Fibroblast of skin of back (primary cell): ENCODE measurements at places on chromosomes 5 and 9.
A peak's percentile ranks its signal among the peaks of the same experiment; 100 is the strongest.

GRCh38 chr9:80866576-80867227 lies 822.6 kb downstream of the TLE1 start:
- peak; percentile 63 for DNase-seq

GRCh38 chr9:70639853-70640814 lies 225.7 kb upstream of the KLF9 start:
- DNase-seq = peak; percentile 62

GRCh38 chr5:145945620-145946111 lies 9.3 kb downstream of the SH3RF2 start:
- no peak for DNase-seq

- no peak for DNase-seq
Measured at GRCh38 chr5:1036504-1037122, 28.0 kb downstream of the NKD2 start.

DNA sequence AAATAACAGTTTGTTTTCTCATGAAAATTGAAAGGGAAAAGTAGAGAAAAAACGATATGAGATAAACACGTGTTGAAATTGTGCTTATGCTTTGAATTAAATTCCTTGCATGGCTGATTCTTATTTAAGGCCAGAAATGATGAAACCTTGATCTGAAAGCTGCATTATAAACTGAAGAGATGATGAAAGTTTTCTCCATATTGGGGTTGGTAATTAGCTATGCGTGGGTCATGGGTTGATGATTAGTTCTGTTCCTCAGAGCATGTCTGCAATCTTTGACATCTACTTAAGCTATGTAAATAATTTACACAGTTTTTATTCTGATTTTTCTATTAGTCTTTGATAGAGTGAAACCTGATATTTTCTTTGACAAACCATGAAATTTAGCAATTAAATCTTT lies 264.1 kb downstream of the CD180 start:
- no peak for DNase-seq

- no peak for DNase-seq
Measured at GRCh38 chr9:131274674-131275331, 1.5 kb downstream of the FAM78A start.

- DNase-seq = no peak
Measured at GRCh38 chr5:25393256-25393655, 748.5 kb upstream of the CDH10 start.

GRCh38 chr5:96885518-96886338 lies 9.4 kb downstream of the ERAP2 start:
- no peak for DNase-seq

- DNase-seq = peak; percentile 1
Measured at GRCh38 chr5:22889720-22890119, 36.6 kb upstream of the CDH12 start.

DNA sequence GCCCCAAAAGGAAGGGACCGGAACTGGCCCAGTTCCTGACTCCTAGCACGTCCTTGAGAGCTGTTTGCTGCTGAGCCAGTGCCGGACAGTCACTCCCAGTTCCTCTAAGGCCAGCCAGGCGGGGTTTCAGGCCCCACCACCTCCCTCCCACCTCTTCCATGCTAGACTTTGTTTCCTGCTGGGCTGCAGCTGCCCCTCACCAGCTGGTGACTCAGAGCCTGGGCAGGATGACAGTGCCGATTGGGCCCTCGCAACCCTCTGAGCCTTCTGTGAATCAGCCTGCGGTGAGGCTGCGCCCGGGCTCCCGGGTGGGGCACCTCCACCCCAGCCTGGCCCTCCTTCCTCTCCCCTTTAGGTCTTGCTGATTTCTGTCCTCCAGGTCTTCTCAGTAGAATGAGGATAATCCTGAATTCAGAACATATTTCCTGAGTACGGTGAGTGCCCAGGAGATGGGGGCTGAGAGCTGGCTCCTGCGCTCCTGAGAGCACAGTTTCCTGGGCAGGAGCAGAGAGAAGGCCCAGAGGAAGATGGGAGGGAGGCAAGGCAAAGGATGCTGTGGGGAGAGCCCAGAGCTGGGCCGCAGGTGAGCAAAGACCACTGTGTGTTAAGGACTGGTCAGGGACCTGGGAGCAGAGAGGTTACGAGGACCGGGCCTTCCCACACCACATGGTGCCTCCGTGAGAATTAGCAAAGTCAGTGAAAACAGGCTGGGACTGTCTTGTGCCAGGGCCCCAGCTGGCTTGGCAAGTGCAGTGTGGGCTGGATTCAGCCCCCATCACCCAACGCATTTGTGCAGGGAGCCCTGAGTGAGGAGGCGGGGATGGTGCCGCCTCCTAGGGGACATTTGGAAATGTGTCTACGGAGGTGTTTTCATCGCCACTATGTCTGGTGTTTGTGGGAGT lies 32.9 kb upstream of the STXBP1 start:
- DNase-seq = peak; percentile 99

DNA sequence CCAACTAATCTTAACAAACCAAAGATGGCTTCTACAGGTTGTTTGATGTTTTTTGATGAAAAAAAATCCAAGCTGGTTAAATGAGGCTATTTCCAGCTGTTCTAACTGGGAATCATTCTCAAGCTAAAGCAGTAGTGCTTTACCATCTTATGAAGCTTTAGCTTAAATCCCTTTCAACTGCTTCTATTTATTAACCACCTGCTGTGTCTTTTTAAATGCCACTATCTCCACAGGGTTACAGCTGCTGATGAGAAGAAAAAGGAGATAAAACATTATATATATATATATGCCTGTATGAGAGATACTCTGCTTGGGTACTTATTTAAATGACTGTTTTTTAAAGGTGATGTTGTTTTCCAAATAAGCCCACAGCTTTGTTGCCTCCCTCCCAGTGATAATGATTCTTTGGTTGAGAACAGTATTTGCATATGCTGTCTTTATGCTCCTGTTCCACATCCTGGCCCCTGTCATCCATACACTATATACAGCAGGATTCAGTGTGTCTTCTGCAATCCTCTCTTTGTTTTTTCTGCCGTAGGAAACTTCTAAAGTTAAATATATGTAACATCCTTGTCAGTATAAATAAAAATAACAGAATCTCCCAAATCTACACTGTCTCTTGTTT lies 164.0 kb downstream of the PAM start:
- DNase-seq = no peak

- no peak for DNase-seq
Measured at GRCh38 chr9:82192211-82192610, 203.6 kb downstream of the SPATA31D1 start.

DNA sequence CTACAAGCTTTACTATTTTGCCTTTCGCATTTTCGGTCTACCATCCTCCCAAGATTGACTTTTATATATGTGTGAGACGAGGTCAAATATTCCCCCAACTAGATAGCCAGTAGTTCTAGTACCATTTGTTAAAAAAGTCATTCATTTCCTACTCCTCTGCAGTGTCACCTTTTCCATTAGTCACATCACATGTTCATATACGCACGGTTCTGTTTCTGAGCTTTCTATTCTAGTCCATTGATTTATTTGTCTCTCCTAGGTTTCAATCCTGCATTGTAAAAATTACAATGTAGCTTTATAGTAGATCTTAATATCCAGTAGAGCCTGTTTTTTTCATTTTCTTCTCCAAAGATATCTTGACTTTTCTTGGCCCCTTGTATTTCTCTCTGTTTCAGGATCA lies 528.7 kb upstream of the TRPC7 start:
- DNase-seq = no peak

- DNase-seq = no peak
Measured at GRCh38 chr5:38553001-38553521, 3.4 kb downstream of the LIFR start.

DNA sequence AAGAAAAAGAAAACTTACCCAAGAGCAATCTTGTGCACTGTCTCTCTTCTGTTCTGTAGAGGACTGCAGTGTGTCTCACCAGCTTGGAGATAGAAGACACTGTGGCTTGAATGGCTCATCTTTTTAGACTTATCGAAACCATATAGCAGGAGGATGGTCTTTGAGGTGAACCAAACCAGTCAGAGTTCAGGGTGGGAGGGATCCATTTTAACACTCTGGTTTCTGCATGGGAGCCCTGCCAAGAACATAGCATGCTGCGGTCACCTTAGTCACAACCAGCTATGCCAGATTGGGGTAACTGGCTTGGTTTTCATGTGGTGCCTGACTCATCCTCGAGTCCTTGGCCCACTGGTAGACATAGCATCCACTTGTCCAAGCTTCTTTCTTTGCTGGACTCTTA lies 135.1 kb downstream of the PAPPA start:
- peak; percentile 93 for DNase-seq

DNA sequence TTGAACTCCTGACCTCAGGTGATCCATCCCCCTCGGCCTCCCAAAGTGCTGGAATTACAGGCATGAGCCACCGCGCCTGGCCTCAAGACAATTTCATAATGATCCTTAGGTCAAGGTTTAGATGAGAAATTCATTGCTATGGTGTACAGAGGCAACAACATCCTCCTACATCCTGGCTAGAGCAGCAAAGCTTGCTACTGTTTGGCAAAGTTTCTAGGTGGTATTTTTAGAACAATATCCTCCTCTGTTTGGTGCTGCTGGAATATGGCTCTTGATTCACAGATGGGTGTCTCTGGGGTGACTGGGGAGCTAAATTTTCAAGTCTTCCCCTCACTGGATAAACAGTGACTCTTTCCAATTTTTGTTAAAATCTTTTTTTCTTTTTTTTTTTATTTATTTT lies 30.6 kb downstream of the CRHBP start:
- no peak for DNase-seq

- no peak for DNase-seq
Measured at GRCh38 chr9:137006116-137007003, 10.0 kb upstream of the CLIC3 start.

DNA sequence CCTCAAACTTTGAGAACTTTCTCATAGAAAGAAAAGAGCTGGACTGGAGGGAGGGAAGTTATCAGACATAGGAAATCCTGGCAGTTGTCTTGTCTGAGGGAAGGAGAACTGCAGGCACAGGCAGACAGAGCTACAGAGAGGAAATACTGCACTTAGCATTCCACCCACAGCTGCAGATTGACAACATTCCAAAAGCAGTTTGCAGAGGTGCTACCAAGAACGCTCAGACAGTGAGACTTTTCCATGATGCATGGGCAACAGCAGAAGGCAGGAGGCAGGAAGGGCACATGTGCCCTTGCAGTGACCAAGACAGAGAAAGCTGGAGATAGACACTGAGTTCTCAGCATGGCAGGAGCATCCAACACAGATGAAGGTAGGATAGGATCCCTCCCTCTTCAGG lies 327.5 kb upstream of the ZNF462 start:
- no peak for DNase-seq

DNA sequence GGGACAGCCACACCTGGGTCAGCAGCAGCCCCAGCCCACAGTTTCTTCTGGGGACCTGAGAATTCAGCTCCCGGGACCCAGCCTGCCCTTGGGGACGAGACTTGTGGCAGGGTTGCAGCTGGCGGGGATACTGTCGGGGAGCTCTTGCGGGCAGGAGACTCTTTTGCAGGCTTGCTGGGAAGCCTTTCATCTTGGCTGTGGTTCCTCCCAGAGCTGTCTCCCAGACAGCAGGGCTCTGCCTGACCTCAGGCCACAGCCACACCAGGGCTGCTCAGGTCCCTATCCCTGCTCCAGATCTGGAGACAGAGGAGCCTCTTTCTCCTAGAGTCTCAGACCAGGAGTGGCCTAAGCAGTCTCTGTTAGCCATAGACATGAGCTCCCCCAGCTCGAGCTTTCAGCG lies 4.7 kb upstream of the MYMK start:
- DNase-seq = no peak

DNA sequence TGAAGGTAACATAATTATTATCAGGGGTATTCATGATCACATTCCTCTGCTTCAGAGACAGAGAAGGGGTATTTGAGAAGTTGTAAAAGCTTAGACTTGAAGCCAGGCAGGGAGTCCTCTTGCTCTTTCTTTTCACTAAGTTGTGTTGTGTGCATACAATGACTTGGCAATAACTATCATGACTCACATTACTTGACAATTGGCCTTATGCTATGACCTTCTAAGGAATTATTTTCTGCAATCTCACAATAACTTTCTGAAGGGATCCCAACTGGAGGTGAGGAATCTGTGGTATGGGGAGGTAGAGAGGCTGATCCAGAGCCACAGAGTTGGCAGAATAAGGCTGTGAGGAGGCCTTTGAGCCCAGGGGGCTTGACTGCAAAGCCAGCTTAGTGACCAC lies 622.3 kb downstream of the MTRR start:
- peak; percentile 67 for DNase-seq

- DNase-seq = peak; percentile 52
Measured at GRCh38 chr9:89597711-89598362, 7.0 kb upstream of the GADD45G start.

- DNase-seq = no peak
Measured at GRCh38 chr5:39284552-39284951, 65.2 kb upstream of the FYB1 start.

DNA sequence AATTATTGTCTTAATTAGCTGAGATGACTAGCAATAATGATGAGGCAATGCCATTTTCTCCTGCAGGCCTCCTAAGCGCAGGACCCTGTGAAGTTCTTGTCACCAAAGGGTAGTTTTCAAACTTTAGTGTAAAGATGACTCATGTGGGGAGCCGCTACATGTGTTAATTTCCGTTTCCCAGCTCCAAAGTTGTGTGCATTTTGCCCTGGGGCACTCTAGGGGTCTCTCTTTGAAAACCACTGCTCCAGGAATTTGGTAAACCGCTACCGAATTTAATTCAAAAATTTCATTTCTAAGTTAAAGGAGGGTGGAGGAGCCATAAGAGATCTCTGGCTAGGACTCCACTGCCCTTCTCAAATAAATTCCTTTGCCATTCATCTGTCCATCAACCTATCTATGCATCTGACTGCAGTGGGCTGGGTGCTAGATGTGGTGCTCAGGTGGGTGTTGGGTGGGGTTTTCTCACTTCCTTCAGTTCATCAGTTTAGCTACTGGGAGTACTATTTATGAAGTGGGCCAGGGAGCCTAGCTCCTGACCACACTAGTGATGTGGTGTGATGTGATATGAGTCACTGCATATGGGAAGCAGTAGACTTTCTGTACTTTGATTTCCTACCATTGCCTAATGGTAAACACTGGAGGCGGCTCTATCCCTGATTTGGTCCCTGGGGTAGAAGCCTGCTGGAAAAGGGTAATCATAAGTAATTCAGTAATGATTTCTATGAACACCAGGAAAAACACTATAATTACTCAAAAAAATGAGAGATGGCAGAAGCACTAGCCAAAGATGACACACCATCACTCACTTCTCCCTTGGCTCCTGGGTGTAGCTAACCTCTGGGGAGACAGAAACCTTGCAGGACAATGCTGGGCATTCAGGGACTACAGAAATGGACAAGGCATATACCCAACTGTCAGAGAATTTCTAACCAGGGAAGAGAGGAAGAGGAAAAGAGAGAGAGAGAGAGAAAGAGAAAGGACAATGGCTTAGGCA lies 4.0 kb upstream of the ZSWIM6 start:
- DNase-seq = peak; percentile 84
